ENCODE measurements at places on chromosomes 2 and 18.

DNA sequence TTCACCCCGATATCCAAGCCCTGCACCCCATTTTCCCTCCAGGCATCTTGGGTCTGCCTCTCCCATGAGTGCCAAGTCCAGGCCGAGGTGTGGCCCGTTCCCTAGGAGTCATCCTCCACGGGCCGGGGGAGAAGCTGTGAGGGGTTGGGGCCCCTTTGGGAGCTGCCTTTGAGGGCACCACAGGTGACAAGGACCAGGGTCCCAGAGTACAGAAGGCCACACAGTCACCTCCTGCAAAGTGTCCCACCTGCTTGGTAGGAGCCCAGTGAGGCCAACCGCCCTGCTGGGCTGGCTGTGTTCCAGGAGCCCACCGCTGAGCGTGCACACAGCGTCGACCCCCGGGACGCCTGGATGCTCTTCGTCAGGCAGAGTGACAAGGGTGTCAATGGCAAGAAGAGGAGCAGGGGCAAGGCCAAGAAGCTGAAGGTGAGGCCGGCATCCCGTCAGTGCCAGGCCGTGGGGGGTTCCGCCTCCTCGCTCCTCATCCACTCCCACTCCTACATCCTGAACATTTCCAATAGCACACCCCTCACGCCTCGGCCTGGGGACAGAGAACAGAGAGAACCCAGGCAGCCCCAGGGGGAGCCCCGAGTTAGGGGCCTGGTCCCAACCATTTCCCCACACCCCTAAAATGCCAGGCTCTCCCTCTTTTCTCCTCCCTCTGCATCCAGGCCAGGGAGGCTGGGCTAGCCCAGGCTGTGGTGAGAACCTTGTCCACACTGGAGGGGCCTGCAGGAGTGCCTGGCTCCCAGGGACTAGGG, 2.7 kb downstream of the ERFE start:
- no peak for DNase-seq

DNA sequence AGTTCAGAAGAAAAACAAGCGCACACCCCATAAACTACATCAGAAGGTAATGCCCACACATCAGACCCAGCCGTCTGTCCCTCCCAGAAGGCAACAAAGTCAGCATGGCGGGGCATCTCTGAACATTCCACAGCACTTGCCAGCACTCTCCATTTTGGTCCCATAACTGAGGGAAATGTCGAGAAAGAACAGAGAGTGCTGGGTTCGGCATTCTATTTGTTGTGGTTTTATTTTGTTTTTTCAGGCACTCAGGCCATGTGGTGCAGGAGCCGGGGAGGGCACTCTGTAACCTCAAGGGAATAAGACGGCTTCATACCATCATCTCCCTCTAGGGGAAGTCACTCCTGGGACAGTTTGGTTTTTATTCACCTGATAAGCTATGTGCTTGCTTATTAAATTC, 156.0 kb downstream of the SEPTIN10 start:
- DNase-seq, result no peak

- DNase-seq, result no peak
Observed at GRCh38 chr2:133814890-133815289, 246.6 kb upstream of the NCKAP5 start.

GRCh38 chr2:168458139-168458538, 2.1 kb downstream of the CERS6 start:
- no peak for DNase-seq

- no peak for DNase-seq
Observed at GRCh38 chr18:11520536-11520935, 88.9 kb upstream of the SLC35G4 start.

DNA sequence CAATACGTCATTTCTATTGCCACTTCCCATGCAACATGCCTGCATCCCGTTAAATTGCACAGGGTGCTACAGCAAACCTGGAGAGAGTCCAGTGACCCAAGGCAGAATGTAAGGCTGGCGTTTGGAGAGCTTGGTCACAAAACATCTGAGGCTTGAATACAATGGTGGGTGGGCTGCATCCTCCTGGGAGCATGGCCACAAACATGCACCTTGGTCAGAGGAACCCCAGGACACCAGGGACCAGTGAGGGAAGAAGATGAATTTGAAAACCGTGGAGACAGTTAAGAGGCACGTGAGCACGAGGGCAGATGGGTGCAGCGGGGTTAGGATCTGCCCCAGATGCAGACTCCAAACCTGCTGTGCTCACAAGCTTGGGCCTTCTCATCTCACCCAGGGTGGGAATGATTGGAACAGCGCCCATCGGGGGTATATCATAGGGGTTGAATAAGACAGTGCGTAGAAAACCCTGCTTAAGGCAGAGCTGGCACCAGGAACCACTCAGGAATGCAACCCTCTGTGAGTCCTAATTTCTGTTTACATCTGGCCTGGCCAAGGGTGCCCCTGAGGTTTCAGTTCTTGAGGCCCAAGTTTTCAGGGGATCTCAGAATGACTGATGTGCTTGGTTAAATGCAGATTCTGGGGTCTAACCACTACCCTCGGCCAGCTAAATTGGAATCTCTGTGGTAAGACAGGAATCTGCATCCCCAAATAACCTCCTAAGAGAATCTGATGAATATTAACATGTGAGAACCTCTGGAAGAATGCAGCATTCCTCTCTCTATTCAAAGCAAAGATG, 97.2 kb downstream of the ARL4C start:
- no peak for DNase-seq

DNA sequence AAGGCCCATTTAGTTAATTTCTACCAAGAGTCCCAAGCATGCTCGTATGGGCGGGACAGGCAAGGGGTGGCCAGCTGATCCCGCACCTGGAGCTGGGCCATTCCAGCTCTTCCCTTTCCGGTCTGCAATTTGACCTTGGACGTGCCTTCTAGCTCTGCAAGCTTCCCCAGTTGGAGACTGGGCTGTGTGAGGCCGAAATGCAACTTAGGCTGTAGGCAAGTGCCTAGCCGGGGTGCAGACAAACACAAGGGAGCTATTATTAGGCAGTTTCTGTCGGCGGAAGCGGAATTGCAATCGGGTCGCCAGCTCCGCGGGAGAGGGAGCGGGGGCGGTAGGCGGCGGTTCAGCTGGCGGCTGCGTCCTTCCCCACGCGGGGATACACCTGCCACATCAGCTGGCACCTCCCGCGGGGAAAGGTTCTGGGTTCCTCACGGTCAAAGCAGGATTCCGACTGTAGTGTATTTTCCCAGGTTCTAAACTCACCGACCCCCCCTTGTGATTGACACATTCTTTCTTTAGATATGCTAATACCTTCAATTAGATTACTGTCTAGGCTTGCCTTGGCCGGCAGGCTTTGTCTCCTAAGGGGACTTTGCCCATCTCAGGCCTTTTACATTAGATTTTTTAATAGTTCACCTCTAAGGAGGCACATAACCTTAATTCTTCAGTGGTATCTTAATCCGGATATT, 17.1 kb upstream of the ZNF532 start:
- no peak for DNase-seq

- DNase-seq, result peak; percentile 48
Observed at GRCh38 chr2:108325756-108326155, 37.1 kb downstream of the SULT1C2 start.

DNA sequence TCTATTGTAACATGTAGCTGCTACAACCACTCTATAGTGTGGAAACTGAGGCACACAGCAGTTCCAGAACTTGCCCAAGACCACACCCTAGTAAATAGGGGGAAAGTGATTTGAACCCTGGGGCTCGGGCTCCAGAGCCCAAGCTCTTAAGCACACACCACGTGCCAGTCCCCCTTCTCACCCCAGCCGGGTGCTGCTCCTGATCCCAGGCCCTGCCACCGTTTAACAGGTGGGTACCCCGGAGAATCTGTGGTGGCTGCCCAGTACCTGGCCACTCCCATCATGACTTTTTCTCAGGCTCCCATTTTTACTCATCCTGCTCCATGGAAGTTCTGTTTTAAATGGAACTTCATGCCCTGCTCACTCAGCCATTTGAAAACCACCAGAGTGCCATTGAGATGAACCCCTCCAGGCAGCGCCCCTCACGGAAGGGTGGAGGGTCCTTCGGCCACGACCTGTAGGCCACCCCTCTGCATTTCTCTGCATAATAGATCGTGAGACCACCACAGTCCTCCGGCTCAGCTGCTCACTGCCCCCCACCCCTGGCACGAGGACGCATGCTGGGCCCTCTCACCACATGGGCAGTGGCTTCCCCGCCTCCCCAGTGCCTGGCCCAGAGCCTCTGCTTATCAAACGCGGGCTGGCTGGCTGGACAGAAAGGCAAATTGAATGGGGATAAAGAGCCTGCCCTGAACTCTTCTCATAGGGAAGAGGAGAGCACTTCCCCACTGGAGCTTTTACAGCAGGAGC, 42.1 kb downstream of the TMEM37 start:
- DNase-seq, result no peak

- no peak for DNase-seq
Observed at GRCh38 chr18:6604573-6604941, 125.0 kb upstream of the ARHGAP28 start.

DNA sequence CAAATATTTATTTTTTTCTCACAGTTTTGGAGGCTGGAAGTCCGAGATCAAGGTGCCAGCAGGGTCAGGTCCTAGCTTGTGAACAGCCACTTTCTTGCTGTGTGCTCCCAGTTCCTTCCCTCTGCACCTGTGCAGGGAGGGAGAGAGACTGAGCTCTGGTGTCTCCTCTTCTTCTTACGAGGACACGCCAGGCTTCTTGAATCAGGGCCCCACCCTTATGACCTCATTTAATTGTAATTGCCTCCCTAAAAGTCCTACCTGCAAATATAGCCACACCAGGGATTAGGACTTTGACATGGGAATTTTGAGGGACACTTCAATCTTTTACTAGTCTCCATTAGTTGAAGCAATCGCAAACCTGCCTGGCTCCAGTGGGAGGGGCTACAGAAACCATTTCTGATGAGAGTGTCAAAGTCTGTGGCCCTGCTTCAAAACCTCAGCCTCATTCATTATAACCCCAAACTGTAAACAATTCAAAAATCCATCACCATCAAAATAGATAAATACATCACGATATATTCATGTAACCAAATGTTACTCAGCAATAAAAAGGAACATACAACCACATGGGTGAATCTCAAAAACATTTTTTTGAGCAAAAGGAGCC, 18.2 kb upstream of the SEH1L start:
- DNase-seq, result no peak

DNA sequence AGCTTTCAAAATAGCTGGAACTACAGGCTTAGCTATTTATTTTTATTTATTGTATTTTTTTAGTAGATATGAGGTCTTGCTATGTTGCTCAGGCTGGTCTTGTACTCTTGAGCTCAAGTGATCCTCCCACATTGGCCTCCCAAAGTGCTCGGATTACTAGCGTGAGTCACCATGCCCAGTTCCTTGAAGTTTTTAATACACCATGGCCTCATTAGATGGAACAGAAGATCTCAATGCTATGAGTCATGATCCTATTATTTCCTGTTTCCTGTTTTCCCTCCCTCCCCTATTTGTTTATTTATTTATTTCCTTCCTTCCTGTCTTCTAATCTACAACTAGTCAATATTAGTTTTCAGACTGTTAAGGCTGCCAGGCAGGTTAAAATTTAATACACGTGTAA, 309.0 kb downstream of the CMPK2 start:
- DNase-seq, result peak; percentile 79

GRCh38 chr2:150167711-150168110, 319.8 kb downstream of the RND3 start:
- DNase-seq, result peak; percentile 75

GRCh38 chr2:143526498-143526897, 397.3 kb downstream of the ARHGAP15 start:
- DNase-seq, result no peak

- DNase-seq, result no peak
Observed at GRCh38 chr2:86243272-86243671, 44.0 kb downstream of the MRPL35 start.

- DNase-seq, result no peak
Observed at GRCh38 chr2:32738939-32739338, 111.1 kb downstream of the TTC27 start.

- peak; percentile 85 for DNase-seq
Observed at GRCh38 chr2:173288561-173288960, 66.1 kb upstream of the CDCA7 start.

DNA sequence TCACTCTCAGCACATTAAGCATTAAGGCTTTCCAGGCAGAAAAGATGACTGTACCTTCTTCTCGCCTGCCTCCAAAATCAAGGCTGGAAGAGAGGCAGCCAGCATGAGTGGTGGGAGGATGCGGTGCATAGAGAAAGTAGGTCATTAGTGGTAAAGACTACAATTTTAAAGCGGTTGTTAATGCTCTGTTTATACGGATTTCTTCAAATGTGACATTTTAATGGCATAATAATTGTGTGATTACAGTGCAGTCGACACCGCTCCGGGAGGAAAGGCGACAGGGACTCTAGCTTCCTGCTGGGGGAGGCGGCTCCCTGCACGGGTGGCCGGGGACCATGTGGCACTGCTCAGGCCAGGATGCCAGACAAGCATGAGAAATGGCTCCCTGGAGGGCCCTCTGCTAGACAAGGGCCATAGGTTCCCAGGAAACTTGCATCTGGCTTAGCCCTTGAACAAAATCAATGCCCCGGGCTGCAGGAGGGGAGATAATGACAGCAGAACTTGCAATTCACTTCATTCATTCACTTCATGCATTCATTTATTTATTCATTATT, 129.6 kb downstream of the GALNT14 start:
- DNase-seq, result no peak

DNA sequence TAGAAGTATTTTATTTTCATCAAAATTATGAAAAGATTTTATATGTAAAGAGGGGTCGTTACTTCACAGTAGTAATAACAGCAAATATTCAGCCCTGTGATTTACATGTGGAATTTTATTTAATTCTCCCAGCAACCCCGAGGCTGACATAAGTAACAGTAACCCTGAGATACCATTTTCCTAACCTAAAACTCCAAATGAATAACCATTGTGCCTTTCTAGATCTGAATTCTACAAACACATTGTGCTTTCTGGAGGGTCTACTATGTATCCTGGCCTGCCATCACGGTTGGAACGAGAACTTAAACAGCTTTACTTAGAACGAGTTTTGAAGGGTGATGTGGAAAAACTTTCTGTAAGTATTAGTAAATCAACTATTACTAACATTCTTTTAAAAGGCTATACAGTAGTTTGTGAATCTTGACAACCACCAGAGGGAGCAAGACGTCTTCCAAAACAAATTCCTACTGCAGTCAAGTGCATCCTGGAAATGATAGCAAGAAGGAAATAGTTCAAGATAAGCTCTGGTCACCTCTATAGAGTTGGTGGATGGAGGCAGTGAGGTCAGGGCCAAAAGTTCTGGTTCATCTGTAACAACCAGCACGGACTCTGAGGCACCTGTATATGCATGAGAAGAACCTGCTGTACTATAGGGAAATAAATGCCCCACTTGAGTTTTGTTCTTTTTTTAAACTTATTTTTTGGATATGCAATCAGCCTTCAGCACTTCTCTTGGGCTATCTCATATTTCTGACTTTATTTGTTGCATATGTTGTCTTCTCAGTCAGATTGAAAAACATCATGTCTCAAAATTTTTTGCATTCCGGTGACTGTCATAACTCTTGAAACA, 37.4 kb downstream of the ACTR2 start:
- peak; percentile 75 for DNase-seq

- no peak for DNase-seq
Observed at GRCh38 chr2:6948677-6949351, 31.6 kb downstream of the RNF144A start.

GRCh38 chr2:241020201-241020600, 21.8 kb downstream of the SNED1 start:
- no peak for DNase-seq
